Left cardiac atrium (tissue), 4 donors: ENCODE measurements at places on chromosomes 6 and 20. TPM values are rescaled to one million over a fixed set of nuclear protein-coding genes. Genes with fewer than 3 reads are reported as not detected.
A peak's percentile ranks its signal among the peaks of the same experiment; 100 is the strongest.

GRCh38 chr20:23637282-23638221 is at the start of gene CST3:
Gene CST3 (minus strand): TSS chr20:23637955. CDS start chr20:23637862, 93 bp downstream.
- peak; percentile 94 for DNase-seq

DNA sequence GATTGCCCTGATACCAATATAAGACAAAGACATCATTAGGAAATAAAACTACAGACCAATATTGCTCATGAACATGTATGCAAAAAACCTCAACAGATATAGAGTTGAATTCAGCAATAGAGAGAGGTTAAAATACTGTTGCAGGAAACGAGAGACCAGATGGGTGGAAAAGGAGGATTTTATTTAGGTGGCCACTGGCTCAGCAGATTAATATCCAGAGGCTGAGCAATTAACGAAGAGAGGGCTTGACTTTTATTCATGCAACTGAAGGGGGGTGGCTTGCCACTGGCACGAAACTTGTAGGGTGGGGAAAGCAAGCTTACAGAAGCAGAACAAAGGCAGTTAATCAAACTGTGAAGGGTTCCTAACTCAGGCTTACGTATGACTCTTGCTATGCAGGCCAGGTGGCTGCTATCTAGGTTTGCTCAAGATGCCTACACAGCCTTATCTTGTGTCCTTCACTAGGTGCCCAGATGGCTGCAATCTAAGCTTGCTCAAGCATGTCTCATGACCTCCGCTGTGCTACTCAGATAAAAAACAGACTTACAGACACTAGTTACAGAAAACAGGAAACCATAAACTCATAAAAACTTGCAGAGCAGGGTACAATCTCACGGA is 126.4 kb downstream of the MMUT start:
- DNase-seq = no peak

SEMG1 gene
- not detected for total RNA-seq

DNA sequence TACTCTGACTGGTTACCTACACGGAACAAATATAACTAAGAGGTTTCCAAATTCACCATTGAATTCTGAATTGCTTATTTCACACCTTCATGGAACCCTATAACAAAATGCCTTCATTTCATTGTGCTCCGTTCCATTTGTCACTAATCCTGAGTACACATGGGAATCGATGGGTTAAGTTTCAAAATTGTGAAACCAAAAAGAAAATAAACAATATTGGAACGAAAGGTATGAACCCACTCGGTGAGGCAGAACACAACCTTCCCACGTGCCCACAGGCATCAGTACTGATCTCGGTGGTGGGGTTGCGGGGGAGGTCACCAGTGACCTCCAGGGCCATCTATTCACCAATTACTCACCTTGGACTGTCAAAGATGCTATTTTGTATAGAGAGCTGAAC is 34.0 kb downstream of the PLAGL1 start:
- DNase-seq = no peak

DNA sequence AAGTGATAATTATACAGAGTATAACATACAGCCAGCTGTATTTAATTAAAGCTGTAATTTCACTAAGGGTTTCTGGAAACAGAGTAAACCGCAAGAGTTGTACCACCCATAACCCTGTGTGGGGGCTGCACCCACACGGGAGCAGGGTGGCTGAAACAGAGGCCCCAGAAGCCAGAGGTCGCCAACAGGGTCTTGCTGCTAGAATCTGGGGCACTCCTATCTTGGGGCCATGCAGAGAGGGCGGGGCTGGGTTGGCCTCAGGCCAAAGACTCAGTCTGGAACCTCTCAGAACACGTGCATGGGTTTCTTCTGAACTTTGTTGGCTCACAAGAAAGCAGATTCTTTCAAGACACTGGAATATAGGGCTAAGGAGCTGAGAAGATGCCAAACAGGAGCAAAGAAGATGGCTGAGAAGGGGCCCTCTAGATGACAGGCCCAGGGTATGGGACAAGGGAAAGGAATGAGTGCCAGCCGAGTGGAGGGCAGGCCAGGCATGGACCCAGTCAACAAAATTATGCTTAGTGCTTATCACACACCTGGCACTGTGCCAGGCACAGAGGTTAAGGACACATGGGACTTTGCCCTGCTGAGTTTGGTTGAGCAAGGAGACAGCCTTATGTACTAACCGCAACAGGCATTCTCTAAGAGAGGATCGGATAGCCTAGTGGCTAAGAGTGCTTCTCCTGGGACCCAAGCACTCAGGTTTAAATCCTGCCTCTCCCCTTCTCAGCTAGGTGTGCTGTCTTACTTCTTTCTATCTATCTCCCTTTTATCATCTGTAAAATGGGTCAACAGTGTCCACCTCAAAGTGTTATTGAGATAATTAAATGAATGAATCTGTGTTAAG is 96.6 kb upstream of the FOXP4 start:
- peak; percentile 39 for DNase-seq

- no peak for DNase-seq
Measured at GRCh38 chr6:170036916-170037315, 254.0 kb downstream of the DLL1 start.

- no peak for DNase-seq
Measured at GRCh38 chr20:57008217-57008616, 258.2 kb downstream of the BMP7 start.

DNA sequence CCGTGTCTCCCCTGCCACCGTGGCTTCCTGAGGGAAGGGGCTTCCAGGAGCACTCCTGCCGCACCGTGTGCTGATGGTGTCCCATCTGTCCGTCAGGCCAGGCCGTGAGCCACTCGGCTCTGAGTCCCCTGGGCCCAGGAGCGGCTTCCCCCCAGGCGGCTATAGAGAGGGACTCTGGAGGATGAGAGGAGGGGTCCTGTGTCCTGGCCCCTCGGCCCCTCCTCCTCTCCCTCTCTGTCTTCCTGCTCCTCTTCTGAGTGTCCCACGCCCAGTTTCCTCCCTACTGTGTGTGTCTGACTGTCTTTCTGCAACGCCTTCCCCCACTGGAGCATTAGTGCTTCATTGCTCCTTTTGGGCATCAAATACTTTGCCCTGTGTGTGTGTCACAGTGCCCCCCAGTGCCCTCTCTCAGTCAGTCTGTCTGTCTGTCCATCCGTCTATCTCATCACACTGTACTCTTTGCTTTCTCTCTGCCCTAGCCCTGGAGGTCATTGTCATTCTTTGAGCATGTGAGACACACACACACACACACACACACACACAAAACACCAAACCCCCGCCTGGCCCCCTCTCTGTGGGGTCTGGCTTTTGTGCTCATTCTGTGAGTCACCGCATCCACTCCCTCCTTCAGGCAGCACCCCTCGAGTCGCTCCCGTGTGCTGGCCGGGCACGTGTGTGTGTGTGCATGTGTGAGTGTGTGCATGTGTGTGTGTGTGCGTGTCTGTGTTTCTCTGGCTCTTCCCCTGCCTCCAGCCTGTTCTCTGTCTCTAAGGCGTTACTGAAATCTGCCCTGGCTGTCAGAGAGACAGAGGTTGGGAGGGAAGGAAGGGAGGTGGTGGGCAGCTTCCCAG is 71.9 kb downstream of the SRC start:
- no peak for DNase-seq

- no peak for DNase-seq
Measured at GRCh38 chr6:128599036-128599435, 78.6 kb upstream of the PTPRK start.

GRIK2 gene
- total RNA-seq = 12.6 TPM

GRCh38 chr6:85756982-85757381 is 114.3 kb upstream of the SYNCRIP start:
- no peak for DNase-seq

GRCh38 chr20:59725476-59726280 is 121.3 kb downstream of the PHACTR3 start:
- DNase-seq = no peak

FLRT3 gene
- 3.1 TPM for total RNA-seq

DNA sequence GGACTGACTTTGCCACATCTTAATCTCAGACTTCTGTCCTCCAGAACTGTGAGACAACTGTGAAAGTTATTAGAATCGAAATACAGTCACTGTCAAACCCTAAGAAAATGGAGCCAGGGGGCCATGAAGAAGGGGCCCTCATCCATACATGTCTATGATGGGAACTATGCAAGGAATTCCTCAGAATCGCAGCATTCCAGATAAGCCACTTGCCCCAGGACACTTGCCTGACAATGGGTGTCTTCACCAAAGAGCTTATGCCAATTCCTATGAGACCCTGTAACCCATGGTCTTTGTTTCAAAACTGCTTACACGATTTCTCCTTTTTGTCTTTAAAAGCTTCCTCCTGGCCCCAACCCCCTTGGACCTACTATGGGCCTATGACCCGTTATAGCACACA is 90.4 kb upstream of the FOXP4 start:
- DNase-seq = no peak

- no peak for DNase-seq
Measured at GRCh38 chr20:49631856-49632418, 64.0 kb upstream of the PTGIS start.

- no peak for DNase-seq
Measured at GRCh38 chr20:47817573-47817972, 32.3 kb upstream of the SULF2 start.

- DNase-seq = no peak
Measured at GRCh38 chr6:3819161-3820110, 29.7 kb upstream of the FAM50B start.

GRCh38 chr6:132063738-132064137 is 112.6 kb upstream of the CCN2 start:
- peak; percentile 32 for DNase-seq

DNA sequence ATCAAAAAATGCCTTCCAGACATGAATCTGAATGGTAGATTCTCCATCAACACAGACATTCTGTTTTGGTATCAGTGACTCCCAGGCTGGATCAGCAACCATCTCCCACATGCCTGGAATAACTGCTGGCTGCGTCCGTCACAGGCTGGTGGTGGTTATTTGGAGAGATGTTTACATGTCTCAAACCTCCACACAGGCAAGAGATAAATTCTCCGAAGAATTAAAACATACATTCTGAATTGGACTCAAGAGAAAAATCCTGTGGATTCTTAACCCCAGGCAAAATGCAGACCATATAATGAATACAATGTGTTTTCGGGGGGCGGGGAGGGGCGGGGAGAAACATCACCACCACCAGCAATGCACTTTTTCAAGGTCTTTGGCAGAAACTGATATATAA is 108.2 kb downstream of the THBS2 start:
- DNase-seq = no peak

DNA sequence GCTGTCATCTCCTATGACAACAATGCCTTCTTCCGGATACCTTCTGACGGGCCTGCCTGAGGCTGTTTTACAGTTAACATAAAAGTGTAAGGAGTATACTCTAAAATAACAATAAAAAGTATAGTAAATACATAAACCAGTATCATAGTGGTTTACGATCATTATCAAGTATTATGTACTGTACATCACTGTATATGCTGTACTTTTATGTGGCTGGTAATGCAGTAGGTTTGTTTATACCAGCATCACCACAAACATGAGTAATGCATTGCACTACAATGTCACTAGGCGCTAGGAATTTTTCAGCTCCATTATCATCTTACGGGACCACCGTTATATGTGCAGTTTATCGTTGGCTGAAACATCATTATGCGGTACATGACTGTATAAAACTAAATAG is 76.5 kb downstream of the VEGFA start:
- no peak for DNase-seq

- peak; percentile 42 for DNase-seq
Measured at GRCh38 chr6:132715204-132715603, 1.3 kb upstream of the VNN1 start.

MANEA gene
- 10.2 TPM for total RNA-seq

- no peak for DNase-seq
Measured at GRCh38 chr20:834151-834746, 734 bp downstream of the FAM110A start.

GRCh38 chr6:29958921-29959320 is 16.6 kb downstream of the HLA-A start:
- no peak for DNase-seq

DNA sequence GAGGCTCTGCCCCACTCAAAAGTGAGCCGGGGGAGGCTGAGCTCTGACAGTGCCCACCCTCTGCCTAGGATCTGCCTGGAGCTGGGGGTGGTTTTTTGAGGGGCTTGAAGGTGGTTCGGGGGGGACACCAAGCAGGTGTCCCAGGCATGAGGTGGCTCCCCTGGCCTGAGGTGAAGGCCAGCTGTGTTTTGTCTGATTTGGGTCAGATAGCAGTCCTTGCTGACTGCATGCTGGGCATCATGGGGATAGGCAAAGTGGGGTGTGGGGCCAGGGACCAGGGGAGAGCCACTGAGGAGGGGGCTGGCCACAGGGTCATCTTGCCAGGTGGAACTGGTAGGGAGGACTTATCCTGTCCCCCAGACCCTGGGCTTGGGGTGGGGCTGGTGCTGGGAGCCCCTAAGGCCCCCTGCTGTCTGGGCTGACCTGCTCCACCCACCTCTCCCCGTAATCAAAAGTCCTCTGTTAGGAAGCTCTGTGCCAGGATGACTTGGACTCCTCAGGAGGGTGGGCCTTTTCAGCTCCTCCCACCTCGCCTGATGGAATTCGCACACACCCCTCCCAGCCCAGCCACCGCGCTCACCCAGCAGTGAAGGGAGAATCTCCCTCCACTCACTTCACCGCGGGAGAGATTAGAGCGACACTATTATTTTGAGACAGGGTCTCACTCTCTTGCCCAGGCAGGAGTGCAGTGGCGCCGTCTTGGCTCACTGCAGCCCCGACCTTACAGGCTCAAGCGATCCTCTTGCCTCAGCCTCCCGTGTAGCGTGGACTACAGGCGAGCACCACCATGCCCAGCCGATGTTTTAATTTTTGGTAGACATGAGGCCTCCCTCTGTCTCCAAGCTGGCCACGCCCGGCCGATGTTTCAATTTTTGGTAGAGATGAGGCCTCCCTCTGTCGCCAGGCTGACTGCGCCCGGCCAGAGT is 1.5 kb upstream of the COL9A3 start:
- no peak for DNase-seq

DNA sequence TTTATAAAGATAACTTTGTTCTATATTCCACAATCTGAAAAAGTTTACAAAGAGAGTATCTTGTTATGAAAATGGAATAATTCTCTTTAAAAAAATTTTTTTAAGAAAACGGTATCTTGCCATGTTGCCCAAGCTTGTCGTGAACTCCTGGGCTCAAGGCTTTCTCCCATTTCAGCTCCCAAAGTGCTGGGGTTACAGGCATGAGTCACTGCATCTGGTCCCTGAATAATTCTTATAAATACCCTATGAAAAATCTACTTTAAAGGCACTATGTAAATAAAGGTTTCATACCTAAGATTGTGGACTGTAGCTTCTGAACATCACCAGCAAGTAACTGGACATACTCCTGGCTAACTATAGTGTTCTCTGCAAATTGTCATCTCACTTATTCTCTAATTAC is 60.3 kb downstream of the SAMD3 start:
- no peak for DNase-seq

ISM1 gene
- 2.2 TPM for total RNA-seq

OR2J3 gene
- total RNA-seq = not detected

DNA sequence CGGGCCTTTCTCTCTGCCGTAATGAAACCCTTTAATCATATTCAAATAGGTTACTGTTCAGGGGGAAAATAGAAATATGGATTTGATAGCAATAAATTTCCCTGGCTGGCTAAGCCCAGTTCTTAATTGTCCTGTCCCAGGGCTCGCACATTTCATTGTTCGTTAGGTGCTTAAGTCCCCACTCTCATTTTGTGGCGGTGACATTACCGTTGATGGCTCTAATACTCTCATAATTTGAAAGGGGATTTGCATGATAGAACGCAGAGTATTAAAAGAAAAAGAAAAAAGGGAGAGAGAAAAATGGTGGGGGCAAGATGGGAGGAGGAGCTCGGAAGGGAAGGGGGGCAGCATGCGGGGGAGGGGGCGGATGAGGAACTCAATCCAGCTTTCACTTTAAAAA is 79.1 kb upstream of the FOXP4 start:
- DNase-seq = no peak

FOXQ1 gene
- not detected for total RNA-seq

GRCh38 chr6:710601-711571 is 17.9 kb upstream of the EXOC2 start:
- peak; percentile 60 for DNase-seq

PRSS35 gene
- total RNA-seq = 0.94 TPM

SLC4A11 gene
- total RNA-seq = 0.52 TPM
